Mesendoderm (in vitro differentiated cells): ENCODE measurements at places on chromosomes 11 and 22.
A peak's percentile ranks its signal among the peaks of the same experiment; 100 is the strongest.

DNA sequence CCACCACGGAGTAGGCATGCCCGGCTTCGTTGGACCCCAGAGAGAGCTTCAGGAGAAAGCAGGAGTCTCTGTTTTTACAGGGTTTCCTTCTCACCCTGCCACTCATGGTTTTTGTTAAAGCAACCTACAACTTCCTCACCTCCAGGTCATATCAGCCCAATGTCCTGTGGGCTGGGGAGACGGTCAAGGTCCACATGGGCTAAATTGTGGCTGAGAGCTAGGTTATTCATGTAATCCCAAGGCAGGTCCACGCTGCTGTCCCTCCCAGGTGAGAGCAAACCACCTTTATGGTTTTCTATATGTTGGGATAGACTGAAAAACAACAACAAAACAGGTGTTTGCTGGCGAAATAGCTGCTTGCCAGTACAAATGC is 19.5 kb downstream of the TSPAN32 start:
- H3K27me3 ChIP-seq = no peaks in the 10 kb centered on the region
- no peak overlapping the region for H3K4me3 ChIP-seq
- H3K36me3 ChIP-seq = no peaks in the 10 kb centered on the region
- DNase-seq = no peak
- H3K27ac ChIP-seq = no peak overlapping the region

DNA sequence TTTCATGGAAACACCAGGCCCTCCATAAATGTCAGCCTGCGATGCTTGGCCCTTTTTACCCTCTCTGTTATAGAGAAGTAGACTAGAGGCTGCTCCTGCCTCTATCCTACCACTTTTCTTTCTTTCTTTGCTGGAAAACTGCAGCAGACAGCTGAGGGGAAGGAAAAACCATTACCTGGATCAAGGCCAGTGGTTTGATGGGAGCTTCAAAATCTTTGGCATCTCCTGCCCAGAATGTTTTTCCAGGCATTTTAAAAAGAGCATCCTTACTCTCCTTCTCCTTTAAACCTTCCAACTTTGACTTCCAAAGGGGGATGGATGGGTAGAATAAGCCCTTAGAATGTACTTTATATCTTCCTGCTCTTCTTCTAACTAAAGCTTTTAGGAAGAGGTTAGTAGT is 44.9 kb downstream of the EXT2 start:
- H3K4me3 ChIP-seq = no peak overlapping the region
- no peaks in the 10 kb centered on the region for H3K36me3 ChIP-seq
- no peak overlapping the region for H3K27ac ChIP-seq
- no peaks in the 10 kb centered on the region for H3K27me3 ChIP-seq
- no peaks in the 10 kb centered on the region for H3K4me1 ChIP-seq
- DNase-seq = no peak

DNA sequence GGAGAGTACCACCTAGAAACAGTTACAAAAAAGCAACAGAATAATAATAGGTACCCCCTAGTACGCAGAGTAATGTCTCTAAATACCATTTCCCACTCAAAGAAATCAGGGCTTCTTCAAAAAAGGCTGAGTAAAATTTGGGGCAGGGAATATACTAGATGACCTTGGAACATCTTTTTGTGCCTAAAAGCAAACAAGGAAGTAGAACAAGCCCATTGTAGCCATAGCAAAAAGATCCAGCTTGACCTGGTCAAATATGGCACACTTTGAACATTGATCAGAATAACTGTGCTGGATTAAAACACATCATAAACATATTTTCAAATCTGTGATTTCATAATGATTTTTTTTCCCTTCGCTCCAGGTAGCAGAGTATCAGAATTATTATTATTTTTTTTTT is 91.5 kb downstream of the YAP1 start:
- DNase-seq = no peak
- no peaks in the 10 kb centered on the region for H3K36me3 ChIP-seq
- no peaks in the 10 kb centered on the region for H3K27me3 ChIP-seq
- no peak overlapping the region for H3K4me3 ChIP-seq
- no peaks in the 10 kb centered on the region for H3K4me1 ChIP-seq
- H3K27ac ChIP-seq = no peak overlapping the region

GRCh38 chr11:63015521-63016215 is at the start of gene SLC22A8:
TSS of gene SLC22A8 (minus strand) at chr11:63015841. CDS start at chr11:63014958, 883 bp downstream.
- H3K4me1 ChIP-seq = no peaks in the 10 kb centered on the region
- no peak within 1 kb of the TSS for H3K27ac ChIP-seq
- H3K27me3 ChIP-seq = no peaks in the 10 kb centered on the region
- DNase-seq = peak; percentile 50
- no peaks in the 10 kb centered on the region for H3K36me3 ChIP-seq

DNA sequence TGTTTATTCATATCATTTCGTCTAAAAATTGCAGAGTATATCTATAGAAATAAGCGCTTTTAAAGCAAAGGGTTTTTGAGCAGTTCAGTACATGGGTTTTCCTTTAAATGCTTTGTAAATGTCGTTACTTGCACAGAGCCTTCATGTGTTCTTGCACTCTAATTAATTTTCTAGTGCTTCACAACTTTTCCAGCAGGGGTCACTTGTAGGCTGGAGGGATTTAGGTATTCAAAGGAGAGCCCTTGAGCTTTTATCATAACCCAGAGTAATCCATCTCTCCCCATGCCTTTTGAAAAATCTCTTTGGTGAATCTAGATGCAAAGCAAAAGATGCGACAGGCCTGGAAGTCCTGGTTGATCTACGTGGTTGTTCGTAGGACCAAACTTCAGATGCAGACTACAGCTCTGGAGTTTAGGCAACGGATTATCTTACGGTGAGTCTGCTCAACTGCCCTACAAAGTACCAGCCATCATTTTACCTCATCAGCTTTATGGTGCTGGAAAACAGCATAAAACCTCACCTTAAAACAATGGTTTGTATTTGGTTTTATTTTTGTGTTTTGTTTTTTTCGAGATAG is 60.4 kb downstream of the SFI1 start:
- no peaks in the 10 kb centered on the region for H3K27me3 ChIP-seq
- H3K4me1 ChIP-seq = no peaks in the 10 kb centered on the region
- no peak overlapping the region for H3K27ac ChIP-seq

DNA sequence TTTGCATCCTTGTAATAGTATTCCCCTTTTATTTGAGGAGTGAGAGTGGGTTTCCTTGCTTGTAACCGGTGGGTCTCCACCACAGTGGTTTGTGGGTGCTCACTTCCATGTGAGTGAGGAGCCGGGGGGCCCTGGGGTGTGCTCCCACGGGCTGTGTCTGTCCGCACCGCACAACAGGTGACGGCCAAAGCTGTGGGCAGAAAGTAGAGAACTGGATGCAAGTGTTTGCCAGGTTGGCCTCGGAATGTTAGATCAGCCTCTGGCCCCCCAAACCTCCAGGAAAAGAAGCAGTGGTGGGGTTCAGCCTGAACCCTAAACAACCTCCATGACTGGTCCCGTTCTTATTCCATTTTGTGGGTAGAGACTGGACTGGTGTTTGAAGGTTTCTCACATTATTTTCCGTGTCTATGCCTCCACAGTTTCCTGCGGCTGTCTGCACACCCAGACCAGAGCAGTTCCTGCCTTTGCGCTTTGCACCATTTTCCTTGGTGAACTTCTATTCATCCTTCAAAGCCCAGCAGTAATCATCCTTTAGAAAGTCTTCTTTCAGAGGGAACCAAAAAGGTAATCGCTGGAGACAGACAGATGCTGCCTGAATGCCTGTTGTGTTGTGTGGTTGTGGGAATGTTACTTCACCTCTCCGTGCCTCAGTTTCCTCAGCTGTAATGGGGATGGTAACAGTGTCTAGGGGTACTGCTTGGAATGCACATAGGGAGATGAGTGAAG is 77.2 kb downstream of the MYEOV start:
- DNase-seq = no peak
- no peaks in the 10 kb centered on the region for H3K4me1 ChIP-seq
- no peaks in the 10 kb centered on the region for H3K27me3 ChIP-seq
- no peaks in the 10 kb centered on the region for H3K36me3 ChIP-seq
- H3K27ac ChIP-seq = no peak overlapping the region

GRCh38 chr22:37283393-37283937 is 1.2 kb downstream of the CYTH4 start:
- no peaks in the 10 kb centered on the region for H3K27me3 ChIP-seq
- peak; percentile 54 for DNase-seq
- no peaks in the 10 kb centered on the region for H3K4me1 ChIP-seq
- H3K4me3 ChIP-seq = no peak overlapping the region
- no peak overlapping the region for H3K27ac ChIP-seq

GRCh38 chr11:115220911-115221310 is 283.3 kb downstream of the CADM1 start:
- H3K27me3 ChIP-seq = no peaks in the 10 kb centered on the region
- no peaks in the 10 kb centered on the region for H3K36me3 ChIP-seq
- DNase-seq = no peak
- H3K4me3 ChIP-seq = no peak overlapping the region

GRCh38 chr11:48019595-48019994 is 39.2 kb downstream of the PTPRJ start:
- H3K27me3 ChIP-seq = no peaks in the 10 kb centered on the region
- H3K27ac ChIP-seq = no peak overlapping the region
- DNase-seq = no peak
- no peak overlapping the region for H3K4me3 ChIP-seq

- peak; percentile 33 for DNase-seq
- H3K27me3 ChIP-seq = no peaks in the 10 kb centered on the region
- H3K4me1 ChIP-seq = no peaks in the 10 kb centered on the region
- H3K4me3 ChIP-seq = no peak overlapping the region
Observed at GRCh38 chr11:69808667-69809086, 10.5 kb downstream of the FGF3 start.
